Stimulated activated CD4-positive, alpha-beta T cell treated with anti-CD3 and anti-CD28 coated beads, Interleukin-1b, Interleukin-23, amount 100 ng/mL, for 4 hours (primary cell): ENCODE measurements at places on chromosomes 5 and 9.

DNA sequence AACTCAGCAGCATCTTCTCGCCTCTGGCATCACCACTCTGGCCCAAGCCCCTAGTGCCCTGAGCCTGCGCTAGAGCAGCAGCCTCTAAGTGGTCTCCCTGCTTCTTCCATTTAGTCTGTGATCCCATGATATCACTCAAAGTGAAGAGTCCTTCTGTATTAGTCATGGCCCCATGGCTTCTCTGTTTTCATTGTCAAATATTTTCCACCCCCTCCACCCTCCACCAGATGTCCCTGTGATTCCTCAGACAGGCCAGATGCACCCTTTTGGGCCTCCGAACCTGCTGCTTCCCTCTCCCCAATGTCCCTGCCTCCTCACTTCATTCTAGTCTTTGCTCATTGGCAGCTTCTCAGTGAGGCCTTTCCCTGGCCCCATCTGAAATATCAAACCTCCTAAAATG is 299.2 kb downstream of the SPOCK1 start:
- no peak for DNase-seq

DNA sequence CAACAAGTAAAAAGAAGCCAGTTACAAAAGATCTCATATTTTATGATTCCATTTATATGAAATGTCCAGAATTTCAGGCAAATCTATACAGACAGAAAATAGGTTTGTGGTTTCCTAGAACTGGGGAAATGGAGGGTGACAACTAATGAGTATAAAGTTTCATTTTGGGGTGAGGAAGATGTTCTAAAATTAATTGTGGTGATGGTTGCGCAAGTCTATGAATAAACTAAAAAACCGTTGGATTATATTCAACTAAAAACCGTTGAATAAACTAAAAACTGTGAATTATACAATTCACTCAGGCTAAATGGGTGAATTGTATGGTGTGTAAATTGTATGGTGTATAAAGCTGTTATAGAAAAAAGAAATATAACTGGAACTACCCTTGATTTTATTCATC is 47.6 kb downstream of the ADAMTS6 start:
- DNase-seq: no peak

DNA sequence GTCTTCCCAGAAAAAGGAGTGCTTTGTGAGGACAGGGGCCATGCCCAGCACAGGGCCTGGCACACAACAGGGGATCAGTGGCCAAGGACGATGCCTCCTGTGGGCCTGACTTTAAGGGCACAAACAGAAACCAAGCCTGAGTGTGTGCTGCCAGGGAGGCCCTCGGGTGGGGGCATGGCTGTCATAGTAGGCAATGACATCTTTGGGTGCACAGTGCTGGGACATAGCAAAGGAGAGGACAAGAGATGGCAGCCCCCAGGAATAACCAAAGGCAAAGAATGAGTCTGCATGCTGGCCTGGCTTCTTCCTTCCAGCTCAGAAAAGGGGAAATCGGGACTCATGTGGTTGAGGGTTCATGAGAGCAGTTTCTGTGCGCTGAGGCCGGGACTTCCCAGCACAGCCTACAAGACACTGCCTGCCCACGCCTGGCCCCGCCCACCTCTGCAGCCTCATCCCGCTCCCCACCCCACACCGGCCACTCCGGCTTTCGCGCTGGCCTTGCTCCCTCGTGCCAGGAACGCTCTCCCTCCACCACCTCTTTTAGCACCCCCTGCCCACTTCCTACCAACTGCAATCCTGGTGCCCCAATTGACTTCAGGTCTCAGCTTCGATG is 13.8 kb upstream of the LHX2 start:
- no peak for DNase-seq

GRCh38 chr9:123063177-123063598 is 29.7 kb downstream of the GPR21 start:
- no peak for DNase-seq

GRCh38 chr9:101485924-101486692 is 47.5 kb upstream of the RNF20 start:
- DNase-seq: no peak

DNA sequence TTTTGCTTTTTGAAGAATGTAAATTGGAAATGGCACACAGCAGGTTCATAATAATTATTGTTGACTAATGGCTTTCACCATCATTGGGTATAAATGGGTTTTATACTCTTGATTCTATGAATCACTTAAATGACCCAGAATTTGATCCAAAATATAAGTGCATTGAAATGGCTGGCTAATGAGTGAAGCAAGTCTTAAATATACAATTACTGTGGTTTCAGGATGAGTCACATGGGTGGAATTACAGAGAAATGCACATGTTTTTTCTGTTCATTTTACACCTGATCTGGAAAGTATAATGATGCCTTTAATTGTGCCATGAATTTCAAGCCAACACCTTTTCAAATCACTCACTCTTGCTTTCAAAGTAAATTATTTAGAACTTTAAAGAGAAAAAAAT is 380.8 kb upstream of the CD180 start:
- no peak for DNase-seq

DNA sequence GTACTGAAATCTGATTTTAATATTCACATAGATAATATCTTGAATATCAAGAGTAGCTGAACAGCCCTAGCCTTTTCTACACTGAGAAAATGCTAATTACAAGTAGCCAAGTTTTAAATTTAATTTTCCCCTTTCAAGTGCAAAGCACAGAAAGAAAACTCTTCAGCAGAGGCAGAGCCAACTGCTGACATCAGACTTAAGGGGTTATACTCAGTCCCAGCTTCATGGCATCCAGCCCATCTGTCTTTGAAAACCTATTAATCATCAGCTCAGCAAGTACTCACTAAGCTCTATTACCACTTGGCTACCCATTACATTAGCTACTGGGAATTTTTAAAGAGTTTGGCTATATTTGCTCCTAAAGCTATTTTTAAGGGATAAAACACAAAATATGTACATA is 220.5 kb downstream of the SLC12A2 start:
- DNase-seq: no peak

DNA sequence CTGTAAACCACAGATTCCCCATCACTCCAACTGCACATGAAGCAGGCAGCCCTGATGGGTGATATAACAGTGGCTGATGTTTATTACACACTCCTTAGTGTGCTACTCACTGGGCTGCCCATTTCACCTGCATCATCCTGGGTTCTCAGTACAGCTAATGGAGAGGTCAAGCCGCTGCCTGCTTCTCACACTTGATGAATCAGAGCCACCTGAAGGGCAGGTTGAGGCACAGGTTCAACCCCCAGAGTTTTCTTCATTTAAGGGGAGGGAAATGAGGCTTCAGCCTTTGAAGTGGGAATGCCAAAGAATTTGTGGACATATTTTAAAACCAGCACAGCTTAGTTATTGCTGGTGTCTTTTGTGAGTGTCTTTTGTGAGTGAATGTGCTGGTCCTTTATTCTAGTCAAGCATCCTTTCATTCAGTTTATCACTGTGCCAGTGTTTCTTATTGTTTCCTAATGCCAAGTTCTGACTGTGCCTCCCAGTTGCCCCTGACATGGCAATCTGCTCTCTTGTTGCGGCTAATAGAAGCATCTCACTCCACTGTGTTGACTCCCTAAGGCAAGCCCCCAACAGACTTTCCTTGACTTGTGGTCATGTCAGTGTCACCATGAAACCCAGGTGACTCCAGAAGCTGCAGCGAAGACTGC is 109.2 kb downstream of the FBXL7 start:
- DNase-seq: no peak

DNA sequence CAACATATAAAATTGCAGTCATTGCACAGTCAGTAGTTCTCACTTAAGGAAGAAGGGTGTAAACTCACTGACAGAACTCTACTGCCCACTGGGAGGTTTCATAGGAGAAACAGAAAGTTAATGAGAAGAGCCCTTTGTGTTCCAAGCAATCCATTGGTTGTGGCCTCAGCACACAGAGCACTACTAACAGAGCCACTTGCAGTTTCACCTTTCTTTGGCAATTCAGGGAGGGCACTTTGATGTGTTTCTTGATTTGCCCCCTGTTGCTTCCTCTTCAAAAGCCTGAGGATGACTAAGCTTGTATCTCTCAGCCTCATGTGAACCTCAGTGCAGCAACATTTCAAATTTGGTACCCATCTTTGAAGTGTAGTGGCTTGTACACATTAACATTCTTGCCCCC is 409.4 kb downstream of the DMRTA1 start:
- no peak for DNase-seq

DNA sequence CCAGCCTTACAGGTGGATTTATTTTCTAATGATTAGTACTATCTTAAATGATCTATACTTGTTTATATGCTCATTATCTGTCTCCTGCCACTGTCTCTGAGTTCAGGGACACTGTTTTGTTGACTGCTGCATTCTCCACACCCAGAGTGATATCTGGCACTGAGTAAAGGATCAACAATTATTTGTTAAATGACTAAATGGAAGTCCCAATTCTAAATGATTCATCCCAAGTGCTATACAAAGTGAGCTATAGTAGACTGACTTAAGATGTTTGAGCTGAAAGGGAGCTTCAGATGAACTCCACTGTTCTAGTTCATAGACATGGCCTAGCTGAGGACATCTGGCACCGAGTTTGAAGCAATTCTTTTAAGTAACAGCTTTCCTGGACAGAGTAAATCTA is 40.5 kb downstream of the ITGA2 start:
- no peak for DNase-seq

GRCh38 chr9:81827616-81828296 is 100.5 kb upstream of the SPATA31D4 start:
- no peak for DNase-seq

DNA sequence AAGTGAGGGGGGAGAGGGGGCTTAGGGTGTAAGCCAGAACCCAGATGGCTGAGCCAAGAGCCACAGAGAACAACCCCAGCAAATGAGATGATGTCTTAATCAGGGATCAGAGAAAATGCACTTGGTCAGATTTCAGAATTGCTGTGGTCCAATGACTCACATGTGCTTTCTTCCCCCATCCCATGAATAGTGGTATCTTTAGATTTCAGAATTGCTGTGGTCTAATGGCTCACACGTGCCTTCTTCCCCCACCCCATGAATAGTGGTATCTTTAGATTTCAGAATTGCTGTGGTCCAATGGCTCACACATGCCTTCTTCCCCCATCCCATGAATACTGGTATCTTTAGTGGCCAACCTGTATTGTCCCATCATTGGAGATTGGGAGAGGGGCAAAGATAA is 59.9 kb downstream of the IRX2 start:
- no peak for DNase-seq

DNA sequence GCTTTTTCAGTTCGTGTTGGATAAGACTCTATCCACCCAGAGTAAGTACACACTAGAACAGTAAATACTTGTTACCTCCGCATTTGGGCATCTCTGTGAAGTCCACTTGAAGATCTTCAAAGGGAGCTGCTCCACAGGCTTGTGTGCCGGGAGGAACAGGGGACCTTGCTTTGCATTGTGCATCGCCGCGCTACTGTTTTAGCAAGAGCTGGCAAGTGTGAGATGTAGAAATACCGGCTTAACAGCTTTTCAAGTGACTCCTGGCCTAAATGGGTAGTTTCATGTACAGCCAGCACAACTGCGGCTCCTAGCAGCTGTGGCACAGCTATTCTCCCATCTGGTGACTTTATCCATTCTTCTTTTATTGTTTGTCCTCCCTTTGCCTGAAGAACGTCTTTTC is 8.4 kb upstream of the ZNF354C start:
- DNase-seq: no peak

DNA sequence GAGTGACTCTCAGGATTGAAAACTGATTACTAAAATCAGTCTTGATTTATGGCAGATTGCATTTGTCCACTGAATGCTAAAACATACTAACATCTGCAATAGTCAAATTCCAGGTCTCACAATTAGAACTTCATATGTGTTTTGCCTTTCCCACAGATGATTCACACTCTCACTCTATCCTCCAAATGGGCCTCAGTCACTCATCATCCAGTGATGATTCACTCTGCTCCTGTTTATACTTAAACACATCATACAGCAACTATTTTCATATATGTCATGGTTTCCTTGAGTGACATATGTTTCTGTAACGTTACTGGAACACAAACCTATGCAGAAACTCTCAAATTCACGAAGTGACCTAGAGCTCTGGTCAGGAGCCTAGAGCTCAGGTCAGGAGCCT is 512.9 kb downstream of the HINT1 start:
- no peak for DNase-seq

- no peak for DNase-seq
Observed at GRCh38 chr5:157941616-157942015, 82.7 kb upstream of the CLINT1 start.

DNA sequence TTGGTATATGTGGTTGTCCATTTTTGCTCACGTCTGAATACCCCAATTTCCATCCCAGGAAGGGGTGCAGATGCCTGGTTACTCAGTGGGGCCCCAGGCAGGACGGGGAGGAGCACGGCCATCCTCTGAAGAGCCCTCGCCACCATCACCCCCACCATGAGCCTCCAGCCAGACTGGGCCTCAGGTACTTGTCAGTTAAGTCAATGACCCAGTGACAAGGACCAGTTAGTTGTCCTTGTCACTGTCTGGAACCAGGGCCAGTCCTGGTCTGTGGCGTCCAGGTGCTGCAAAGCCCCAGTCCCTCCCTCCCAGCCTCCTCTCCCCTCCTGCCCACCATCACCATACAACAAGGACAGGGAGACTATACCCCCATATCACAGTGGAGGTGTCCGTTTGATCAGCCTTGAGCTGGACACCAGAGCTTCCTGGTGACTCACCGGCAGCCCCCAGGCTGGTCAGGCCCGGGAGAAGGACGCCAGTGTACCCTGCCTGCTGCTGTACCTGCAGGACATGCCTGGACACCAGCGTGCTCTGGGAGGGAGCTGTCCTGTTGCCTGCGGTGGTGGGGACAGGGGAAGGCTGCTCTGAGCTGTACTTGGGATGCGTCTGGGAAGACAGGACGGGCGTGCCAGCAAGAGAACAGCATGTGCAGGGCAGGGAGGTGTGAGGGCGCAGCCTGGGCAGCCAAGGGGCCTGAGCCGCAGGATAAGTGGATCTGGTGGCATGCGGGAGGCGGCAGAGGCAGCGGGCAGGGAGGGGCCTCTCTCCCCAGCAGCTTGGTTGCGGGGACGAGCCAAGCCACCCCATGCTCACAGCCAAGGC is 32.6 kb upstream of the TTLL11 start:
- no peak for DNase-seq

GRCh38 chr5:61640179-61641021 is 308.3 kb downstream of the ZSWIM6 start:
- no peak for DNase-seq

DNA sequence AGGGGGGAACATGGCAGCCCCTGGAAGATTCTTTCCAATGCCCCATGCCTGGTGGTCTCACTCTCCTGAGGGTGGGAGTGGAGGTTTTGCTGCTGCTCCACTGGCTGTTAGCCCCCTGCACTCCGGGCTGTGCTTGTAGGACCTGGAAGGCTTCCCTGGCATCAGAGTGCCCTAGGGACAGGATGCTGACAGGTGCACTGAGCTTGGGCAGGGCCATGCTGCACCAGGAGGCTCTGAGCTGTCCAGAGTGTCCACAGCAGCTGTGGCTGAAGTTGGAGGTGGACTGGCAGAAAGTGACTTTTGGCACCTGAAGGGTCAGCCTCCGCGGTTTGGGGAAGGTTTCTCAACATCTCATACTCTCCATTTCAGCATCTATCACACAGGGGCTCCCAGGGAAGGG is 249.1 kb downstream of the GADD45G start:
- DNase-seq: no peak

GRCh38 chr9:90002397-90003271 is 397.8 kb downstream of the GADD45G start:
- DNase-seq: no peak
